ENCODE measurements at places on chromosomes 1 and 21. TPM values are rescaled to one million over a fixed set of nuclear protein-coding genes. Genes with fewer than 3 reads are reported as not detected.

The MAPKAPK2 gene
- 51.2 TPM for total RNA-seq

The MYBPH gene
- total RNA-seq = not detected

The ADGRL2 gene
- total RNA-seq = 378 TPM

The DDR2 gene
- 310 TPM for total RNA-seq

The CD52 gene
- total RNA-seq = not detected

The RABGGTB gene
- total RNA-seq = 74.5 TPM

The KIF17 gene
- total RNA-seq = 0.39 TPM

The RHD gene
- not detected for total RNA-seq

The C8B gene
- total RNA-seq = not detected

The ZNF695 gene
- total RNA-seq = 0.79 TPM

The UBIAD1 gene
- 8.1 TPM for total RNA-seq

The LMOD1 gene
- total RNA-seq = 22.2 TPM

The TRIM63 gene
- 0.30 TPM for total RNA-seq

The RGS8 gene
- total RNA-seq = not detected

The SPRR2B gene
- total RNA-seq = not detected

The SLFNL1 gene
- 0.46 TPM for total RNA-seq

The PRR9 gene
- 0.23 TPM for total RNA-seq

The SLAMF7 gene
- not detected for total RNA-seq

The SLC5A3 gene
- total RNA-seq = 51.0 TPM

The SV2A gene
- total RNA-seq = 27.3 TPM

The TNFRSF14 gene
- 19.3 TPM for total RNA-seq

The OR2L5 gene
- total RNA-seq = not detected

The HUNK gene
- total RNA-seq = not detected

The RASSF5 gene
- 5.7 TPM for total RNA-seq

The GBP4 gene
- total RNA-seq = 0.66 TPM

The TCP10L gene
- total RNA-seq = 0.26 TPM

The DFFB gene
- total RNA-seq = 6.3 TPM

The SPATA21 gene
- not detected for total RNA-seq

The ARHGAP29 gene
- total RNA-seq = 56.6 TPM

The DMBX1 gene
- total RNA-seq = not detected

The CHI3L2 gene
- total RNA-seq = 13.9 TPM

The UMODL1 gene
- total RNA-seq = 0.03 TPM

The TRNP1 gene
- 15.4 TPM for total RNA-seq

The RCC2 gene
- 39.6 TPM for total RNA-seq

The LEPROT gene
- total RNA-seq = 51.7 TPM
